ENCODE measurements at places on chromosomes 7 and 10. TPM values are rescaled to one million over a fixed set of nuclear protein-coding genes. Genes with fewer than 3 reads are reported as not detected.

FAM25C gene
- not detected for polyA plus RNA-seq

ITPRID1 gene
- polyA plus RNA-seq = not detected

DNA sequence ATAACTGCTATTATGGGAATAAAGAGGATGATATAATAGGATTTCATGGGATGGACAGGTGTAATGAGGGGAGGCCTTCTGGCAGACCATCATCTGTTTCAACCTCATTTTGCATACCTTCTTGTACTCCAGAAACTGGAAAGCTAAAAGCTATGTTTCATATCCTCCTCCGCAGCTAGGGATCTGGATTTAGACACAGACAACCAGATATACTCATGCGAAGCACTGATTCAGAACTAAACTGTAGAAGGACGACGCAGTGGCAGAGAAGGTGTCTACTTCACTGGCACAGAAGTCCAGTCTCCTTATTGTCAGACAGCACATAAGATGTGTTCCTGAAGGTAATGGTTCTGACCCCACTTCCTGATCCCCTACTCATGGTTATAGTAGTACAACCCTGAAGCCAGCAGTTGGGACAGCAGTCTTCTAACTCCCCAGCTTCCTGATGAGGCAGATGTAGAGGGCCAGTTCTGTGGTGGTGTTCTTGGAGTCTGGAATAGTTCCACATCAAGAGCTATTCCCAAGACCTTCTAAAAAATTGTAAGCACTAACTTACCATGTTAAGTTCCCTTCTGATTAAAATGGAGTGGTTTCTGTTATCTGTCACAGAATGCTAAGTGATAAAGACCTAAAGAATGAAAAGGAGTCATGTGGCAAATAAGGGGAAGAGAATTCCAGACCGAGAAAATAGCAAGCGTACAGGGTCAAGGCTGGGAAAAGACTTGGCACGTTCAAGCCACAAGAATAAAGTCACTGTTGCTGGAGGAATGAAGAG is 550.3 kb downstream of the GRM8 start:
- no peak for DNase-seq

DNA sequence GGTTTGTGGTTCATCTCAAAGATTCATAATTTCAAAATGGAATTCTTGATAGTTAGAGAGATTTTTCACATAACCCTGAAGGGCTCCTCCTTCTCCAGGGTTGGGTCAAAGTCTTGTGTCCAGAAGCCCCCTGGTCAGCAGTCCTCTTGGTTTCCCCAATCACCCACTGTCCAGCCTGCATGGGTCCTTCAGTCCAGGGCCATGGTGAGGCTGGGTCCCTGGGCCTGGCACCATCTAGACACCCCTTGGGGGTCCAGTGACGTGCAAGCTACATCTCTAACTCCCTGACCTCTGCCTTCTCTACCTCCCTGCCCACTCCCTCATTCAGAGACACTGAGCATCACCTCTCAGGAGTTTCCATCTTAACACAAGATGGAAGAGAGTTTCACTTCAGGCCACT is 26.1 kb downstream of the ANXA8 start:
- no peak for DNase-seq

FKBP9 gene
- polyA plus RNA-seq = 168 TPM

LBX1 gene
- polyA plus RNA-seq = not detected

DNA sequence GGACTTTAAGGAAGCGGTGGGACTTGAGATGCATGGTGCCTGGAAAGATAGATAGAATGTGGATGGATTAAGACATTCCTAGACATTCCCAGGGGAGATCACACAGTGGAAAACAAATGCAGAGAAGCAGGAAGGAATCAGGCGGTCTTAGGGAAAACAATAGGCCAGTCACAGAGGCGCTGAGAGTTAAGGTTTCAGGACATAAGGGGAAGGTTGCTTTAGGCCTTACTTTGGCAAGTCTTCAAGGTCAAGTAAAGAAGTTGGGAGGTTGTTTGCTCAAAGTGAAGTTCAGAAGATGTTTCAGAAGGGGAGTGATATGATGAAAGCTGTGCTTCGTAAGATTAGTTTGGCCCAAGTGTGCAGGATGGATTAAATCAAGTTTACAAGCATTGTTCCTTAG is 109.4 kb downstream of the SUGCT start:
- no peak for DNase-seq

MAGI2 gene
- 34.5 TPM for polyA plus RNA-seq

TMEM270 gene
- polyA plus RNA-seq = not detected

DNA sequence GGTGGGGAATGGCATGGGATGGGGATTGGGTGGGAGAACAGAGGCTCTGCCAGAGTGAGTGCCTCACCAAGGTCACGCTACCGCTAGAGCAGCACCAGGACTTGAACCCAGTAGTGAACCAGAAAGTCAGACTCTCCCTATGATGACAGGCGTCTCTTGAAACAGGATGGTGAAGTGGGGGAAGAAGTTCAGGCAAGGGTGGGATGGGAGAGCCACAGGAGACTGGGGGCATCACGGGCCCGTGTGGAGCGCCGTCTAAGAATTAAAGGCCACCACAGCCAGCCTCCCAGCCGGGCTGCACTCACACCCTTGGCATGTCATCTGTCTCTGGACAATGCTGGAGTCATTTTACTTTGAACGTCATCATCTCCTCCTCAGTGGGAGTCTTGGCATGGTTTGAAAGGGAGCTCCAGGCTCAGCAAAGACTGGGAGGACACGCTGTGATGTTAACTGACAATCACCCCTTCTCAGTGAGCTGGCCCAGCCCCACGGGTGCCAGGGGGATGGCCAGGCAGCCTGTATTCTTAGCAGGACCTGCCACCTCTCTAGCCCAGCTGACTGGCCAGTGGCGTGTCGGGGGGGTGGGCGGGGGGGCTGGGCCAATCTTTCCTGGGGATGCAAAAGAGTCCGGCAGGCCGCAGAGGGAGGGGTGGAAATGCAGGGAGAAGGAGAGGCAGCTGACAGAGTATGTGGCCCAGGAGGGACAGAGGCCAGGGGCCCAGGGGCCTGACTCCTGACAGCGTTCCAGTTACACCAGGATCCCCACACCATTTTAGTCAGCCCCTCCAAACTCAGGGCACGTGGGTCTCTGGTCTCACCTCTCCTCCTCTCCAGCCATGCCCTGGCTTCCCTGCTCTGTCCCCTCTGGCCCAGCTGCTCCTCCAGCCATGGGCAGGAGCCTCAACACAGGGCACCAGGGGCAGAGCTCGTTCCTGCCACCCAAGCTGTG is 96.2 kb downstream of the VOPP1 start:
- DNase-seq = no peak

DNA sequence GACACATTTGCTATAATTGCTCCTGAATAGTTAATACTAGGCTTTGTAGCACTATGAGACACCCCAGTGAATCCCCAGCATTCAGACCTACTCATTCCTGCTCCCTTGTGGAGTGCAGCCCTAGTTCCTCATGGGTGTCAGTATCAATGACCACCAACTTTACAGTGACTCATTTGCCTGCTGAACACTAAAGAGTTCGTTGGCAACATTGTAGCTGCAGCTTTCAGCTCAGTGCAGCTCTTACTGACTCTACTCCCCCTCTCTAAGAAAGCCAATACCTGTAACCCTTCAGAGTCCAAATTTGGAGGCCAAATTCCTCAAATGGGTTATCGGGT is 127.1 kb upstream of the MTPN start:
- no peak for DNase-seq

GNG11 gene
- polyA plus RNA-seq = 43.3 TPM

LRIT1 gene
- polyA plus RNA-seq = not detected

GRCh38 chr7:92731335-92732063 is 104.9 kb downstream of the CDK6 start:
- DNase-seq = no peak

NPC1L1 gene
- 3.9 TPM for polyA plus RNA-seq

- DNase-seq = no peak
These were observed 17.7 kb downstream of the TSPAN14 start for GRCh38 chr10:80471715-80472233.

GRCh38 chr10:88439932-88440331 is 143.2 kb downstream of the RNLS start:
- no peak for DNase-seq

- no peak for DNase-seq
These were observed 486 bp downstream of the HIPK2 start for GRCh38 chr7:139777133-139777891.

PDE1C gene
- 2.6 TPM for polyA plus RNA-seq

NOC3L gene
- polyA plus RNA-seq = 25.4 TPM

GRCh38 chr7:38318803-38319416 is 45.5 kb upstream of the TARP start:
- DNase-seq = no peak

GRCh38 chr10:96834120-96834519 is 2.0 kb downstream of the LCOR start:
- no peak for DNase-seq

PLPP4 gene
- 5.4 TPM for polyA plus RNA-seq

- DNase-seq = no peak
These were observed 11.3 kb upstream of the SHTN1 start for GRCh38 chr10:117016266-117016665.

HYAL4 gene
- 0.08 TPM for polyA plus RNA-seq

PRTFDC1 gene
- 38.8 TPM for polyA plus RNA-seq

GRCh38 chr7:16982640-16983350 is 101.0 kb upstream of the AGR3 start:
- DNase-seq = peak; percentile 28

GRCh38 chr7:116548506-116548905 is 23.7 kb downstream of the CAV1 start:
- no peak for DNase-seq

DNA sequence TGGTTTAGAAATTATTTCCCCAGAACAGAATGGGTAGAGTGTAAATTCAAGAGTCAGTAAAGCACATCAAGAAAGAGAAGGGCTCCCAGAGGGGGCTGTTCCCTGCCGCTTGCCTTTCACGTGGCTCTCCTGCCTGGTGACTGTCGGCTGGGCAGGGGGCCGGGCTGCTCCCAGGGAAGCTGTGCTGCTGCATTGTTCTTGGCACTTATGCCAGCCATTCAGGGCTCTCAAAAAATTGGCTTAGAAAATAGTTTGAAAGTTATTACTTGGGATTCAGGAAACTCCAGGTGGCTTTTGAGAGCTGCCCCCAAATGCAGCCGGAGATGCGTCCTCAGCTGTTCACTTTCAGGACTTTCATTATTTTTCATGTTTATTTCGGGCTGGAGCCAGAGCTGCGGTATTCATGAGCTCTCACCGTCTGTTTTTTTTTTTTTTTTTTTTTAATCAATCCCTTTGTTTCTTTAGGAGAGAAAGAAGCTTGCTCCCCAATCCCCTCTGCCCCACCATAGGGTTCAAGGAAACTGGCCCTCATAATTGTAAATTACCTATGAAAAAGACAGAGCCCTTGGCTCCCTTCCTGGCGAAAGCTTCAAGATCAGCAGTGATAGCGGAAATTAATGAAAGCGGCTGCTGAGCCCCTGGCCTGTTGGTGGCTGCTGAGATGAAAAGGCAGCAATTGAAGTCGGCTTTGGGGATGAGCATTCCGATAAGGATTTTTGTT is 94.1 kb downstream of the SORCS3 start:
- no peak for DNase-seq

DNA sequence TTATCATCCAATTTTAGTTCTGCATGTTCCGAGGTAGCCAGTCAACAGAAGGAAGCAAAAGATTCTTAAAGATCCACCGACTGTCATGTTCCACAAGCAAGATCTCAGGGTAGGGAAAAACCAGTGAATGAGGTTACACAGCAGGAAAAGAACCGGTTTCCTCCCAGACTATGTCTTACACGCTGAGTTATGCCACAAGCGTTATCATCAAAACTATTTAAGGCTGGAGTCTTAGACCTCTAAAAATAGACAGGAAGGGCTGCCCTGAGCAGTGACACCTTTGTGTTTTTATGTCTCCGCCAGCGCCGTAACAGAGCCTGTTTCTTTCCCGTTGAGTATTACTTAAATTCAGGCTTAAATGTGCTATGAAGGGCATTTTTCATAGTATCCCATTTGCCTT is 48.3 kb downstream of the PROSER2 start:
- DNase-seq = no peak

GRCh38 chr10:121481180-121481579 is 117.1 kb downstream of the FGFR2 start:
- DNase-seq = no peak

GRCh38 chr7:2632733-2633537 is 1.1 kb downstream of the TTYH3 start:
- DNase-seq = no peak

C10orf53 gene
- polyA plus RNA-seq = not detected

DNA sequence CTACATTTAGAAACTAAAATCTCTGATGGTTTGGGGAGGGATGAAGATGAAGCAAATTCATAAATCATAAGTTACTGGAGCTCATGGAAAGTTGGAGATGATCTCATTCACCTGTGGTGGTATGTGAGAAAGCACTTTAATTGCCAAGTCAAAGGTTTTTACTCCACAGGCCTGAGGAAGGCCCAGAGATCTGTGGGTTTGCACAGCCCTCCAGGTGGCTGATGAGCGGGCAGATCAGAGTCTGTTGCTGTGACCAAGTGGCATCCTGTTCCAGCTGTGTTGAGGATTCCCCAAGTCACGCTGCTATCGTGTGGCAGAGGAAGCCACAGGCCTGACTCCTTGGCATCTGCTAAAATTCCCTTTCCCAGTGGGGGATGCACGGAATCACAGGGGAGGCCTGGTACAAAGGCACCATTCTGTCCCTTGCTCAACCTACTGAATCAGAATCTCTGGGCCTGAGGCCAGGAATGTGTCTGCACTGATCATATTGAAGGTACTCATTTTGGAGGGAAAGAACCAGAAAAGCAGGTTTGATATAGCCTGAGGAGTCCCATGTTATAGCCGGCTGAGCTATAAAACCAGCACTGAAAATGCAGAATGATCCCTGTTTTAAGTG is 19.7 kb upstream of the DDC start:
- DNase-seq = no peak

OR9A2 gene
- not detected for polyA plus RNA-seq

DNA sequence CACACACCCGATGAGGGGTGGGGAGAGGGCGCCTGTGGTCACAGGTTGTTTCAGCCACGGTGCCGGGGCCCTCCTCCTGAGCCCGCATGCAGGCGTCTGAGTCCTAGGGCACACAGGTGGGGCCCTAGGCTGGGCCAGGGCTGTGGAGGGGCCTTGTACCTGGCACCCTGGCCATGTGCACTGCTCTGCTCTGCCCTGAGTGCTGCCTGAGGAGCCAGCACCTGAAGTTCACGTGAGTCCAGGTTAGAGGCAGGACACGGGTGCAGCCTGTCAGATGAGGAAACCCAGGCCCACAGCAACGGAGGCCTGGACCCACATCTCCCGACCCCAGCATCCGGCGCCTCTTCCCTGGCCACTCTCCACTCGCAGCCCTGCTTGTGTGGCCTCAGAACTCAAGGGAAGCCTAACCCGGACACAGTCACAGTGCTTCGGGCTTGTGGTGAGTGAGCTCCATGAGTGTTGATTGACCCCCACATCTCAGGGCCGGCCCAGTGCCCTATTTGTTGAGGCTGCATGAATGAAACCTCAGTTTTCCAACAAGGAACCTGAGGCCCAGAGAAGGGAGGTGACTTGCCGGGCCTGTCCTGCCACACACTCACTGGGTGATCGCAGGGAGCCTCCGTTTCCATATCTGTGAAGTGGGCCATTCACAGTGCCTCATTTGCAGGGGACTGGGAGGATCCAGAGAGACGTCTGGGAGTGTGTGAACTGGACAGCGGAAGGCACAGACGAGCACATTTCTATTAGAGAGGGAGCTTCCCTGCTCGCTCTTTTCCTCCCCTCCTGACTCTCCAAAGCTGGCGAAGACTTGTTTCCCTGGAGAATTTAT is 39.6 kb downstream of the PPIF start:
- DNase-seq = no peak

SPDYE6 gene
- 2.9 TPM for polyA plus RNA-seq

- no peak for DNase-seq
These were observed 481.8 kb downstream of the TFEC start for GRCh38 chr7:115548756-115549155.

GRCh38 chr10:49001402-49001801 is 61.8 kb upstream of the LRRC18 start:
- no peak for DNase-seq

TMEM229A gene
- 0.12 TPM for polyA plus RNA-seq

NAT16 gene
- polyA plus RNA-seq = not detected

ETV1 gene
- polyA plus RNA-seq = 40.5 TPM

Measured in renal cortex interstitium (tissue), 15 donors.